IPS DF 19.7 (cell line): ENCODE measurements at places on chromosomes 11 and 22.

DNA sequence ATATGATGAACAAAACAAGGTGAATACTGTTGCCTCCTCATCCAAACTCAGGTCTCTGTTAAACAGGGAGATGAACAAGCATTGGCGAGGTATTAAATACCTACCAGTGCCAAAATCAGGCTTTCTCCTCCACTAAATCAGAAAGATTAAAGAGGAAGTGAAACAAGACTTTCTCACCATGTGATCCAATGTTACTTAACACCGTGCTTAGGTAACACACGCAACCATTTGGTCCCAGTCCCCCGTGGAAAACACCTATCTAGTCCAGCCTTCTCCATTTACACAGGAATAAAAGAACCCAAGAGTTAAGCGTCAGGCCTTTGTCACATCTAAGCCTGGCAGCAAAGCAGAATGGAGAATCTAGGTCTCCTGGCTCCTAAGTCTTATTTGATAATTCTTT is 34.5 kb downstream of the TENM4 start:
- DNase-seq: no peak

GRCh38 chr22:49849161-49850020 is 4.3 kb upstream of the ZBED4 start:
- DNase-seq: no peak

- DNase-seq: no peak
Measured at GRCh38 chr22:45612451-45612901, 59.2 kb upstream of the ATXN10 start.

DNA sequence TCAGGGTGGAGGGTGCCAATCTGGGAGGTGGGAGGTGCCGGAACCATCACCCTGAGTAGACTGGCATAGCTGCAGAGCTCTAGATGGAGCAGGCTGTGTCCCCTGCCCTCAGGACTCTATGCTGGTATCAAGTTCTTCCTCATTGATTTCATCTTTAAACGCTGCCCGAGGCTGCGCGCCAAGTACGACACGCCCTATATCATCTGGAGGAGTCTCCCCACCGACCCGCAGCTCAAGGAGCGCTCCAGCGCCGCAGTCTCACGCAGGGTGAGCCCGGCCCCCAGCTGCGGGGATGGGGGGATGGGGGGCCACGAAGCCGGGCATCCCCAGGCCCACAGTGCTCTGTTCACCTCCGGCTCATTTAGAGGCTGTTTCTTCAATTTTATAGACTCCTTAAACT is 52.5 kb downstream of the GRAMD4 start:
- no peak for DNase-seq

DNA sequence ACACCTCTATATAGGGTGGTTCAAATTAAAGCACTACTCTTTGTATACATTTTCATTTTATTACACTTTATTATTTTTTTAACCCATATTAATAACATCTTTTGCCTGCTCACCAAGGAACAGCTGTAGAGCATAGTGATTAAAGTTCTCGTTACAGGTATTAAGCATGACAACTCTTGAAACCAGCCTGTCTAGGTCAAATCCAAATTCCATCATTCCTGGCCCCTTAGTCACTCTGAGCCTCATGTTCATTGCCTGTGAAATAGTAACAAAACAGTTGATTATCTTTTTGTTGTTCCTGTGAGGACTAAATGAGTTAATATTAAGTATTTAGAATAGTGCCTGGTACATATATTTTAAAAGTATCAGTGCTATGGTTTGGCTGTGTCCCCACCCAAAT is 334.5 kb downstream of the RAB38 start:
- no peak for DNase-seq

GRCh38 chr22:30943368-30943767 is 25.2 kb downstream of the MORC2 start:
- DNase-seq: no peak

GRCh38 chr11:90241414-90241813 is 18.6 kb upstream of the CHORDC1 start:
- no peak for DNase-seq

DNA sequence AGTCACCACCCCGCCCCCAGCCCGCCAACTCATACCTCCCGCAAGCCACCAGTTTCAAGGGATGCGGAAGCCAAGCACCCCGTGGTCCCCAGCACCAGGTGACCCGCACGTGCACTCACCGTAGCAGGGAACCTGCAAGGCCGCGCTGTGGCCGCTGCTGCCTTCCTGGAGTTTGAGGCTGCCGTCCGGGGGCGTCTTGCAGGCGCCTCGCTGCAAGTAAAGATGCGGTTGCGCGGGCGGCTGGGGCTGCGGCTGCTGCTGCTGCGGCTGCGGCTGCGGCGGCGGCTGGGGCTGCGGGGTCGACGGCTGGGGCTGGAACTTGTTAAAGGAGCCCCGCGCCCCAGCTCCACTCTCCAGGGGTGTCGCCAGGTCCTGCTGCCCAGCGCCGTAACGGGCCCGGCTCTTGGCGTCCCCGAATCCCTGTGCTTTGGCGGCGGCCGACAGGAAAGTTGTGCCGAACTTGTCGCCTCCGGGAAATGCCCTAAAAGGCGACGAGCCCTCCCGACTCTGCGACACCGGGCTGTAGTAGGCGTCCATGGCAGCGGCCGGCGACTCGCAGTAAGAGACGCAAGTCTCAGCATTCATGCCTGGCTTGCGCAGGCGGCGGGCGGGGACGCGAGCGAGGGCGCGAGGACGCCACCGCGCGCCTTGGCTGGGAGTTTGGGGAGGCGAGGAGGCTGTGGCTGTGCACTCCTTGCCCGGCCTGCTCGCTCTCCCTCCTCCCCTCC is at the start of gene ALX4:
Gene ALX4, minus strand, starts transcription at position 662 of the 728 bp plus-strand sequence. Its CDS starts 77 bp downstream, at position 585.
- no peak for DNase-seq

DNA sequence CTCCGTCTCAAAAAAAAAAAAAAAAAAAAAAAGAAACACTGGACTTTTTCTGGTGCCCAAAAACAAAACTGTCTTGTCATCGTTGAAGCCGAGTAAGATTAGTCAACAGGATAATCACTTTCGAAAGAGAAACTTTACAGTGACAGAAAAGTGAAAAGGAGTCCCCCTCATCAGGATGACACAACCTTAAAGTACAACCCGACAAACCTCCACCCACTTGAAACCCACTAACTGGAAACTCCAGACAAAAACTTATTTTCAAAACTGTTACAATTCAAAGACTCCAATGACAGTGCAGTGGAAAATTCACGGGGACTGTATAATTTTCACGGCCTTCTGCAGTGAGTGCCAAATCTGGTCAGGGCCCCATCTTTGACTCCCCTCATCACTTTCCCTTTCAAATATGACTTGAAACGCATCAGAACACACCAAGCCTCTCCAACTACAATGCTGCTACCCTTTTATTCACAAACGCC is 1.3 kb downstream of the DENND5A start:
- no peak for DNase-seq

DNA sequence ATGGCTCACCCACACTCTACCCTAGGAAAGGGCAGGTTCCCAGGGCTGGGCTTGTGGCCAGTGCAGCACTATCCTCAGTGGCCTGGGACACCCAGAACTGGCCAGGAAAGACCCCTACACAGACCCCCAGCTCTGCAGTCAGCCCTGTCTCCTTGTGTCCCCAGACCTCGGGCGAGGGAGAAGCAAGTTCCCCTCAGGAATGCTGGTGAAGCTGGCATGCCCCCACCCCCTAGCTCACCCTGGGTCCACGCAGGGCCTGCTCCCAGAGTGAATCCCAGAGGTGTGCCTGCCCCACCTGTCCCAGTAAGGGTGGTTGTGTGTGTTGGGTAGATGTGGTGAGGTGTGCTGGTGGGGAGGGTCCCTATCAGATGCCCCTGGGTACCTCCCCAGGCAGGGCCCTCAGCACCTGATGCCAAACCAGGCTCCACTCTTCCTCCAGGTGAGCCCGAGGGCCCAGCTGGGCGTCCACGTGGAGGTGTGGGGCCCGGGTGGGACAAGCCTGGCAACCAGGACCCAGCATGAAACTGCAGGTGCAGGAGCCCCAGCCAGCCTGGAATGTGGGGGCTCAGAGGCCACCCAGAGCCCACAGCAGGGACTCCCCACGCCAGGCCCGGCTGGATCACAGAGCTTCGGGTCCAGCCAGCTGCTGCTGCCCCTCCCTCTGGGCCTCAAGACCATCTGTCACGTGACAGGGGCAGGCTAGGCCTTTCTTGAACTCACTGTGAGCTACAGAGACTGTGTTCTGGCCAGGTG is 48.4 kb upstream of the KCNQ1OT1 start:
- DNase-seq: no peak

DNA sequence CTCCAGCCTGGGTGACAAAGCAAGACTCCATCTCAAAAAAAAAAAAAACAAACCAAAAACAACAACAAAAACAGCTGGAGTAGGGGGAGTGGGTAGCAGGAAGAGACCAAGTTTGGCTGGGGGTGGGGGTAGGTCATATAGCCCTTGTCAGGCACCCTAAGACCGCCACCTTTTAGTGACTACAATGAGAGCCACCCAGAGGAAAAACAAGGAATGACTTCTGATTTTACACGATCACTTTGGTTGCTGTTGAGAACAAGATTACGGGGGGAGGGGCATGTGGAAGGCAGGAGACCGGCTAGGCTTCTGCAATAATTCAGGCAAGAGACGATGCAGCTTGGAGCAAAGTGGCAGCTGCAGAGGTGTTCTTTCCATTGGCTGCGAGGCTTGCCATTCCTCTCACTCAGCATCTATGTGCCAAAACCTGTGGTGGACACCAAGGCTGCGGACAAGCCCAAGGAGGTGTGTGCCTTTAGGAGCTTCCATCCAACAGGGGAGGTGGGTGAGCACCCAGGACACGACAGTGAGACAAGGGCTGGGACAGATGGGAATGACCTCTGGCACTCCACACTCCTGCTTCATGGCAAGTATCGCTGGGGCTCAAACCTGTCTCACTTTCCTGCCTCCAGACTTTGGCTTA is 1.7 kb downstream of the RPS19BP1 start:
- no peak for DNase-seq

GRCh38 chr11:48073031-48073861 is 92.9 kb downstream of the PTPRJ start:
- no peak for DNase-seq

- DNase-seq: no peak
Measured at GRCh38 chr11:74932797-74933196, 16.1 kb downstream of the XRRA1 start.

DNA sequence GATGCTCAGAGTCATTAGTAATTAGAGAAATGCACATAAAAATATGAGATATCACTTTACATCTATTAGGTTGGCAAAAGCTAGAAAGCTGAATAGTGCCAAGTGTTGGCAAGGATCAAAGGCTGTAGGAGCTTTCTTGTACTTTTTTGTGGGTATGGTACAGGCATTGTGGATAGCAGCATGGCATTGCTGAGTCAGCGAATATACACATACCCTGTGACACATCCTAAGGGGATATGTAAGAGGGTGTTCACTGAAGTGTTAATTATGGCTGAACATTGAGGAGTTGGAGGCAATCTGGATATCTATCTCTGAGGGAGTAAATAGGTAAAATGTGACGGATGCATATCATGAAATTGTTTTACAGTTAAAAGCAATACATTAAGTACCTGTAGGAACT is 27.0 kb upstream of the IL18BP start:
- no peak for DNase-seq

- no peak for DNase-seq
Measured at GRCh38 chr22:35258191-35258988, 1.1 kb downstream of the HMGXB4 start.

DNA sequence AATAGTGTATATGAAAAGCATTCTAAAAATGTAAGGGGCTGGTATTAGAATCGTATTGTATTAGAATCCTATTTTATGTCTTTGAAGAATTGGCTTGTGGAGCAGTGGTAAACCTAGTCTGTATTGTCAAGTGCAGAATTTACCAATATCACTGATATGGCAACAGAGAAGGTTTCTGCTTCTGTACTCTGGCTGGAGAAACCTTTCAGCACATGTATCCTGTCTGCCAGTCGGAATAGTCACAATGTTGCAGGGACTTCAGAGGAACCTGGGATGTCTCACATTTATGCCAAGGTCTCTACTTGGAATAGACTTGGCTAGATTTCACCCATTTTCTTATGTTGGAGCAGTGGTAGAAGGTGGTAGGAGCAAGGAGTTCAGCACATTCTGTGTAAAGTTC is 4.4 kb downstream of the MTMR3 start:
- DNase-seq: no peak

- no peak for DNase-seq
Measured at GRCh38 chr11:47940904-47941649, 39.3 kb upstream of the PTPRJ start.

- no peak for DNase-seq
Measured at GRCh38 chr11:15937601-15938120, 418.7 kb downstream of the SOX6 start.

- no peak for DNase-seq
Measured at GRCh38 chr11:69870766-69871165, 51.5 kb upstream of the FGF3 start.

DNA sequence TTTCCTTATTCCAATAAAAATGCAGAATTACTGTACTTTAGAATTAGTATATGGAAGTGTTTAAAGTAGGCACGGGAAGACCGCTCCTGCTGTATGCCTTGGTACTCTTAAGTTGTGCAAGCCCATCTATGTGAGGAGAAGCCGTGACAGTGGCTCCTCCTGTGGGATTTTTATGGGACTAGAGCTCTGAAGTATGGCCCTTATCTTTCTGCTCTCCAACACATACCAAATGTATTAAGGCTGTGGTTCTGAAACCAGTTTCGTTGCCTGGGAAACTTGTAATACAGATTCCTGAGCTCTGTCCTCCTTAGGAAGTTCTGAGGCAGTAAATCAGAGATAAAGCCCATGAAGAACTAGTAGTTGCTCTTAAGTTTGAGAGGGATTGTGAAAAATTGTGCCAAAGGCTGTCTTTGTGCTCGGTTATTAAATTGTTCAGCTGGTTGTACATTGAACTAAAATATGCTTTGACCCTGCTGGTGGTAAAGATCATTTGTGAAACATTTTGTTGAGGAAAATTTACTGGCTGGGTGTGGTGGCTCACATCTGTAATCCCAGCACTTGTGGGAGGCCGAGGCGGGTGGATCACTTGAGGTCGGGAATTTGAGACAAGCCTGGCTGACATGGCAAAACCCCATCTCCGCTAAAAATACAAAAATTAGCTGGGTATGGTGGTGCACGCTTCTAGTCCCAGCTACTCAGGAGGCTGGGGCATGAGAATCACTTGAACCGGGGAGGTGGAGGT is 29.3 kb downstream of the RTN3 start:
- DNase-seq: no peak

GRCh38 chr11:133082841-133083488 is 449.3 kb downstream of the OPCML start:
- DNase-seq: no peak

- no peak for DNase-seq
Measured at GRCh38 chr11:47856186-47856585, 8.0 kb upstream of the NUP160 start.

GRCh38 chr11:88275636-88276035 is 61.9 kb downstream of the CTSC start:
- DNase-seq: no peak

- no peak for DNase-seq
Measured at GRCh38 chr11:65524014-65524740, 706 bp upstream of the SCYL1 start.

- DNase-seq: no peak
Measured at GRCh38 chr11:13503393-13503792, 7.6 kb upstream of the PTH start.

GRCh38 chr11:124863137-124863825 is 2.0 kb upstream of the ROBO3 start:
- no peak for DNase-seq
